ENCODE measurements at places on chromosomes 3 and 15.

GRCh38 chr15:66072616-66073361 is 180.8 kb downstream of the MEGF11 start:
- DNase-seq = no peak

DNA sequence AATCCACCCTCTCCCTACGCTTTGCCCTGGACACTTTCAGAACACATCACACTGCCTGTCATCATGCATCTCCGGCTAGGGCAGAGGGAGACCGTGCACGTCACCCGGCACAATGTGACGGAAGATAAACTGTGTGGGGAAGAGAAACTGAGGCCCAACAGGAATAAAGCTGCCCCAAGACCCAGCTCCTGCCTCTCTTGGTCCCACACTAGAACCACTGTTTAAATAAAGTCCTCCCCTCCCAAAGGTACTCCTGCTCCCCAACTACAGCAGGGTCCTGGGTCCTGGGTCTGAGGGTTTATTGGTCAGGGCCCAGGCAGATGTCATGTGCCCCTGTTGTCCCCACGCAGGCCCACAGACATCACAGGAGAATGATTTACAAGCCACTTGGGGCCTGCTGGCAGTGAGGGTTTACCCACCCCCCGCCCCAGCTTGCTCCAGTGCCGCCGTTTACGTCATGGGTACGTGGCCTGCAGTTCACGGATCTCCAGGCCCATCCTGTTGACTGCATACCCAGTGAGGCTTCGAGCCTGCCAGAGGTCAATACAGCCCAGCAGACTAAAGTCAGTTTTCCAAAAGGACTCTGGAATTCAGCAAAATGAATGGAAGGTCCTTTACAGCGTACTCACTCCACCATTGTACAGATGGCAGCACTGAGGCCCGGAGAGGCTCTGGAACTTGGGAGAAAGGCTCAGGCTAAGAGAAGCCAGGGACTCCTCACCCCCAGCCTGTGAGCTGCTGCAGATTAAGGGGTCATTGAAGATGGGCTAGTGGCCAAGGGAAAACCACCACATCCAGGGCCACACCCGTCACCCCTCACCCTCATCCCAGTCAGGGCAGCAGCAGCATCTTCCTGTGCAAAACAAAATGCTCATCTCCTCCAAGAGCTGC is 23.2 kb downstream of the ALS2CL start:
- no peak for DNase-seq

DNA sequence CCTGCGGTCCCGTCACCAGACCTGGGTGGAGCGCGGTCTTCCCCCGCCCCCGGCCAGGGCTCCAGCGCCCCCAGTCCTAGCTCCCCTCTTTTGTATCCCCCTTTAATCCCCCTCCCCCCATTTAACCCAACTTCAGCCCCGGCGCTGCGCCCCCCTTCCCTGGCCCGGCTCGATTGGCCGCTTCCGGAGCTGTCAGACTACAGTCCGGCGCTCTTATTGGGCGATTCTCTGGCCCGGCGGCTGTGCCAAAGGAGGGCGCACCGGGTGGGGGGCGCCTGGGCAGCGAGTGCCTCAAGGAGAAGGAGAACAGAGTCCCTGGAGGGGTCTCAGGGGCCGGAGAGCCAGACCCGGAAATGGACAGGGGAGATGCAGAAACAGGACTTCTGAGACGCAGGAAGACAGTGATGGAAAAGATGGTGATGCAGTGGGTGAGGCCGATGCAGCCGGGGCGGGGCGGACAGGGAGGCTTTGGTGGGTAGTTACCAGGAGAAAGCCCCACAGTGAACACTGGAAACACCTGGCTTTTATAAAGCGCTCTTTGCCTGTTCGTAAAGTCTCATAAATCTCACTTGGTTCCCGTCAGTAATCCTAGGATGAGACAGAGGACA is 1.2 kb upstream of the ADCY5 start:
- DNase-seq = no peak

DNA sequence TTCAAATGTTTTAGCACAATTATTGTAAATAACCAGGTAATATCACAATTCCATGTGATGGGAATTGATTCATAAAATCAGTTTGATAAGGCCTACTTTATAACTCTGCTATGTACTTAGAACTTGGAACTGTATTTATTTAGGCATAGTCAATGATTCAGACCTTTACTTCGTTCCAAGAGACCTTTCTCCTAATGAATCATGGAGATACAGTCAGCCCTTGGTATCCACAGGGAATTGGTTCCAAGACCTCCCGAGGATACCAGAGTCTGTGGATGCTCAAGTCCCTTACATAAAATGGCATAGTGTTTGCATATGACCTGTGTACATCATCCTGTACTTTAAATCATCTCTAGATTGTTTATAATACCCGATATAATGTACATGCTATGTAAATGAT is 60.8 kb upstream of the UMPS start:
- no peak for DNase-seq

DNA sequence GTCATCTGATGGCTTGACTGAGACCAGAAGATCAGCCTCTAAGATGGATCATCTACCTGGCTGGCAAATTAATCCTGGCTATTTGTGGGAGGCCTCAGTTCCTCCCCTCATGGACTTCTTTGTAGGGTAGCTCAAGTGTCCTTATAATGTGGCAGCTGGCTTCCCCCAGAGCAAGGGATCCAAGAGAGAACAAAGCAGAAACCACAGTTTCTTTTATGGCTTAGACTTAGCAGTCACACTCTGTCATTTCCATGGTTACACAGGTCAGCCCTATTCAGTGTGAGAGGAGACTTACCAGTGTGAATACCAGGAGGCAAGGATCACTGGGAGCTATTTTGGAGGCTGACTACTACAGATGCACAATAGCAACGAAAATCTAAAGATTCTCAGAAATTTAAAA is 15.3 kb upstream of the ARL14 start:
- DNase-seq = no peak

DNA sequence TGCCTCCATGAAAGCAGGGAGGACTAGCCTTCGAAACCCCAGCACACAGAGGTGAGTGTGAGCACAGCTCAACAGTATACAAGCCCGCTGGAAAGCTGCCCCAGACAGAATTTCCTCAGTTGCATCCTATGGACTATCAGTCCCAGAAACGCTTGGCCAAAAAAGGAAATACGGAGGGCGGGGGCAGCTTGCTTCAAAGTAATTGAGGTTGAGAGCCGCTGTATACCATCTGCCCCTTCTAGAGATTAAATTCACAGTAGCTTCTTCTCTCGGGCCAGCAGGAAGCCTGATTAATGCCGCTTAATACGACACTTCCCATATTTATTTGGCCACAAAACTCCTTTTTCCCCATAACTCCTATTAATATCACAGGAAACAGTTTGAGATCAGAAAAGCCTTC is 88.7 kb downstream of the LIPC start:
- no peak for DNase-seq

DNA sequence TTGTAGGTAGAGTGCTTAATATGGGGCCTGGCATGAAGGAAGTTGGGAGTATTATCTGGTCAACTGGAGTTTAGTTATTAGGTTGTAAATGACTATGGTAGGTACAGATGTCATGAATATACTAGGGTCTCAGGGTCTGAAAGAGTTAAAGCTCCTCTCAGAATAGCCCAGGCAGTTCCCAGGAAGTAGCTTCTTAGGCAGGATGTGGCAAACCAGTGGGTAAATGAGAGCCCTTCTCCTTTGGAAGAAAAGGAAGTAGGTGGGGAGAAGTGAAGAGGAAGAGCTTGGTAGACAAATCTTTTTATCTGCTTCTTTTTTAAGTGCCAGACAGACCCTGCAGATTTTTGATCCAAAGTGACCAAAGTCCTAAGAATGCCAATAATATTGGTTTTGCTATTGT is 24.5 kb downstream of the MAP2K1 start:
- DNase-seq = no peak
